Activated CD4-positive, alpha-beta T cell treated with anti-CD3 and anti-CD28 coated beads for 48 hours (primary cell): ENCODE measurements at places on chromosomes 12 and 14.

DNA sequence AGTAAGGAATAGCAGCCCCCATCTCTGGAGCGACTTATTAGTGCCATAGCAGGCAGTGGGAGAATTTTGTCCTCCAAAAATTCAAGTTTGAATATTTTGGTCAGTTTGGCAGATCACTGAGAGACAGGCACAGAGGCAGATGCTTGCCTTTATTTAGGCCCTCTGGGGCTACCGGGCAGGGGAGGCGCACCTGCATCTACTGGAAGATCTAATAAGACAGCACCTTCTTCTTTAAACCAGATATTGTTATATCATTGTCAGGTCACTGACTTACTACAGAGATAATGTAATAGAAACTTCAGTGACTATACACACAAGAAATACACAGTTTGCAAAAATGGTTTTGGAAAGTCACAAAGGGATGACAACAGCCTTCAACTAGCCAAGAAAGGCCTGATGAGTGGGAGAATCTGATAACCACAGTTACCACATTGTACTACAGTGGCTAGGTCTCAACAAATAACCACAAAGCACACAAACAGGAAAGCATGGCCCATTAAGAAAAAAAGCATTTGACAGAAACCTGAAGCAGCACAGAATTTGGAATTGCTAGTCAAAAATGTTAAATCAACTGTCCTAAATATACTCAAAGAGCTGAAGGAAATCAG, 56.8 kb downstream of the CDK17 start:
- DNase-seq: no peak

- no peak for DNase-seq
Observed at GRCh38 chr12:82673698-82674097, 13.0 kb upstream of the TMTC2 start.

- no peak for DNase-seq
Observed at GRCh38 chr14:105938055-105938863, 411.9 kb downstream of the TMEM121 start.

GRCh38 chr14:105588236-105588860, 62.0 kb downstream of the TMEM121 start:
- DNase-seq: no peak

DNA sequence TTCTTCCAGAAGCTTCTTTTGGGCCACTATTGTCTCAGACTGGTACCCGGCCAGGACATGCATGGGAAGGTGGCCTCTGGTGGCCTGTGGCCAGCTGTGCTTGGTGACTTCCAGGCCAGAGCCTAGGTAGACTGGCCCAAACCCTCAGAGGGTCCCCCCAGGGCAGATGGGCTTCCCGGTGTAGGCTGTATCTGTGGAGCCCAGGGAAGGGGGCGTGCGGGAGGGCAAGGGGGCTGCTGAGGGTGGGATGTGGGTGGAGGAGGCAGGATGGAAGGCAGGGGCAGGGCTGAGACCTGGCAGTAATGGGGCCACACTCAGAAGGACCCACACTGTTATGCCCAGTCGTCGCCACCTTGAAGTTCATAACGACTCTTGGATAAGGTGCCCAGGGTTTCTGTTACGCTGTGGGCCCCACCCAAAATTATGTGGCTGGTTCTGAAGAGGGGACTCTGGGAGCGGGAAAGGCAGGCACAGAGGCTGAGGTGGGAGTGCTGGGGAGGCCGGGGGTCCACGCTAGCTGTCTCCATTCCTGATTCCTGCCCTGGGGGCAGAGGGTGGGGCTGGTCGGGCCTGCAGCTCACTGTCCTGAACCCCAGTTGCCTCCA, 52.1 kb downstream of the KIF26A start:
- no peak for DNase-seq

DNA sequence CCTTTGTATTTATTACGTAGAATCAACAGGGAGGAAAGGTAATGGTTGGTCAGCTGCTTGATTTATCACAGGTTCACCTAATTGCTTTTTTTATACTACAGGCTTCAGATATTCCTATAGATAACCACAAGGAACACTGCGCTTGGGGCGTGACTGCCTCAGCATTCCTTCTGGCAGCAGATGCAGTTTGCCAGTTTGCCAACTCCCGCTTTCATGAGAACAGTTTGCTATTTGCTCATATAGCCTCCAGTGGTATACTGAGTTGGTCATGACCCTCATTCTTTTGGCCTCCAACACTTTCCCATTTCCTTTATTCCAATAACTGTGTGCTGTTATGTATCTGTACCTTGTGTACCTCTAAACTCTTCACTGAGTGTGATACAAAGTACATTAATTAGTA, 38.6 kb upstream of the ACSM4 start:
- DNase-seq: no peak

GRCh38 chr14:87080146-87080545, 912.8 kb downstream of the GALC start:
- no peak for DNase-seq
